ENCODE measurements at places on chromosomes 4 and X.

- no peak for DNase-seq
Observed at GRCh38 chr4:75633846-75634245, 3.5 kb upstream of the CDKL2 start.

DNA sequence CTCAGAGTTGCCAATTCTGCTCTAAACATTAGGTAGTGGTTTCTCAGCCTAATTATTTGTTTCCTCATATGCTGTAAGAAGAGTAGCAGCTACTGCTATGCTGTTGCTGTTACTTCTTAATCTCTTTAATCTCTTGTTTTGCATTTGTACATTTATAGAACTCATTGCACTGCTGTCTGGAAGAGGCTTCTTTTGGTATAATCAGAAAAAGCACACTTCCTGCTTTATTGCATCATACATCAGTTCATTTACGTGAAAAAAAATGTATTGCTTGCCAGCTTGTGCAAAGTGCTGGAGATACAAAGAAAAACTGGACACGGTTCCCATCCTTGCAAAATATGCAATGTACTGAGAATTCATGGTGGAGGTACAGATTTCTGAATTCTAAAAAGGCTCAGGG is 332.0 kb downstream of the GRXCR1 start:
- DNase-seq, result no peak

GRCh38 chr4:37533286-37534033 is 152.7 kb downstream of the RELL1 start:
- peak; percentile 15 for DNase-seq

GRCh38 chr4:75724867-75725724 is 719 bp downstream of the USO1 start:
- DNase-seq, result peak; percentile 62

- no peak for DNase-seq
Observed at GRCh38 chrX:49106930-49107329, 16.6 kb downstream of the GPKOW start.

- no peak for DNase-seq
Observed at GRCh38 chr4:184896868-184897715, 71.3 kb upstream of the ACSL1 start.

DNA sequence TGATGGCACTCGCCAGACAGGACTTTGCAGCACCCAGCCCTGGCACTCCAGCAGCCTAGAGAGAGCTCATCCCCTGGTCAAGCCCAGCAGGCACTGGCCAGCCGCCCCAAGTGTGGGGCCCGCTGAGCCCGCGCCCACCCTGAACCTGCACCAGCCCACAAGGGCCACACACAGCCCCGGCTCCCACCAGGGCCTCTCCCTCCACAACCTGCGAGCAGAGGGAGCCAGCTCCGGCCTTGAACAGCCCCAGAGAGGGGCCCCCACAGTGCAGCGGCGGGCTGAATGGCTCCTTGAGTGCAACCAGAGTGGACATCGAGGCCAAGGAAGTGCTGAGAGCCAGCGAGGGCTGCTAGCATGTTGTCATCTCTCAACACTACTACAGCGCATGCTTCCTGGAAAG is 34.4 kb upstream of the DEFB131A start:
- DNase-seq, result no peak

DNA sequence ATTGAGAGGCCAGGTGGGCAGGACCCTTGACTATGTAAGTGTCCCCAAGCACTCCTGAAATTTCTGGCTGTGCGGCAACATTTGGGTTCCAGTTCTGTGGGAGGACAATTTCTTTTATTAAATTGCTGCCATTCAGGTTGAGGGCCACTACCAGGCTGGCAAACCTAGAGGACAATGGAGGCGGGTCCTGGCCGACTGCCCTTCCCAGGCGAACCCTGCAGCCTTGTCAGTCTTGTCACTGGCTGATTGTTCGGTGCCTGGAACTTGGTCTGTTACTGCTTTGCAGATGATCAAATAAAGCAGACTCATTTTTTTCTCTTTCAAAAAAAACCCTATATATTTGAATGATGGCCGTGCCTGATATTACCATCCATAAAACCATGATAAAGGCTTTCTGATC is 6.6 kb upstream of the TMEM128 start:
- no peak for DNase-seq

DNA sequence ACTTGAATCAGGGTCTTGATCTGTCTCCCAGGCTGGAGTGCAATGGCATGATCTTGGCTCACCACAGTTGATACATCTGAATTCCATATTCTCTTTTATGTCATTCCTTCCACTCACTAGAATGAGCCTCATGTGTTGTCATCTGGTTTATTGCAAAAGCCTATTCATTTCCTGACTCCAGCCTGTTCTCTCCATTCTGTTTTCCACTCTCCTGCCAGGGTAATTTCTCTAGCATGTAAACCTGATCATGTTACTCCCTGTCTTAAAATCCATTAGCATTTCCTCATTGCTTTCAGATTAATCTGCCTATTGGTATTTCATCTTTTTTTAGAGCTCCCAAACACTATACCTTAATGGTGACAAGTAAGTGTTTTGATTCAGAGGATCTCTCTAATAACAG is 4.3 kb upstream of the DDX60L start:
- DNase-seq, result no peak

- no peak for DNase-seq
Observed at GRCh38 chr4:100288811-100289529, 98.7 kb upstream of the DDIT4L start.

- no peak for DNase-seq
Observed at GRCh38 chr4:6464842-6465588, 7.4 kb downstream of the PPP2R2C start.

DNA sequence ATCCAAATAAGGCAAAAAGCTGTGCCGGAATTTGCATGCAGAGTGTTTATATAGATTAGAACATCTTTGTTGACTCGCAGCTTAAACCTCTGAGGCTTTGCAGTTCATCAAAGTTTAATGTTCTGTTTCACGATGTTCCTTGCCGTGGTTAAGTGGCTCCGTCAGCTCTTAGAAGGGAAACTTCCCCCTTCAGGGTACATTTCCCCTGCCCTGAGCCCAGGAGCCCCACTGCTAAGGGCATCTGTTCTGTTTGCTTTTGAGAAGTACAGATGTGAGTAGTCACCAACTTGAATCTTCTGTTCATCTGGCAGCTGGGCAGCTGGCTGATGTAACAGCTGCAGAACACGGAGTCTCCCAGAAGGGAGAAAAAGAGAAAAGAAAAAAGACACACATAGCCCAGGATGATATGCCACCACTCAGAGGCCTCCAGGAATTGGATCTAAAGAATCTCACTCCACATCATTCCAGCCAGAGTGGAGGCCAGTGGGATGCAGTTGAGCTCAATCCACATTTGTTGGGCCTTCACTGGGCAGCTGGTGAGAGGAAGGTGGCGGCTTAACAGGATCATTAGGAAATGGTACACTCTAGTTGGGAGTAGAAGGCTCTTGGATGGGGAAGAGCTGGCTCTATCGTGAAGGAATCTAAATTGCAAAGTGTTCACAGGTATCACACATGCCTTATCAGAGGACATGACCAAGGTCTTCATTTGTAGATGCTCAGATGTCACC is 178.7 kb upstream of the RBPJ start:
- DNase-seq, result no peak

GRCh38 chr4:135192751-135193535 is 991.4 kb upstream of the PABPC4L start:
- DNase-seq, result no peak

DNA sequence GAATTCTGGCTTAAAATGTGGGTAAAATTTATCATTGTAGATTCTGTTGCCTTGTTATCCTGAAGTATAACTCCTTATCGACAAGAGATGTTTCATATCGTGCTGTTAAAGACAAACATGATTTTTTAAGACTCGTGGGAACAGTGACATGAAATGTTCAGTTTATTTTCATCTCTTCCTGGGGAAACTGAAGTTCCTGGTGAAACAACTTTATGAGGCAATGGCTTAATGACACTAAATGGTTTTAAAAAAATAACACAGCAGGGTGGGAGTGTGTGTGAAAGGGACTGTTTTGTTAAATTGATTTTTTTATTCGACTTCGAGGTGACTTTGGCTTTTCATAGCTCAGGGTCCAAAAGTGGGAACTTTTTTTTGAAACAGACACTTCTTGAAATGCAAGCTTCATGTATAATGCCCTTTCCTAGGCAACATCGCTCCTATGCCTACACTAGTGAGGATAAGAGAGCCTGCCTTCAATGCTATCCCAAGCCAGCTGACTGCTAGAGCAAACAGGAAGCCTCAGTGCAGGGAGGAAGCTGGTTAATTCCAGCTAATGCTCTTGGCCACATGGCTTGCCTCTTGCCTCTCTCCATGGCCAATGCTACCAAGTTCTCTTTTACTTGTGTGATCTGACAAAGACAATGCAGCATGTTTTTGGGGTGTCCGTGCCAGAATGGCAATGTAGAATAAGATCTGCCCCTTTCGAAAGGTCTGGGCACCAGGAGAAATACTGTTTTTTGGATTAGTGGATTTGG is 80.9 kb upstream of the PLAC1 start:
- no peak for DNase-seq

DNA sequence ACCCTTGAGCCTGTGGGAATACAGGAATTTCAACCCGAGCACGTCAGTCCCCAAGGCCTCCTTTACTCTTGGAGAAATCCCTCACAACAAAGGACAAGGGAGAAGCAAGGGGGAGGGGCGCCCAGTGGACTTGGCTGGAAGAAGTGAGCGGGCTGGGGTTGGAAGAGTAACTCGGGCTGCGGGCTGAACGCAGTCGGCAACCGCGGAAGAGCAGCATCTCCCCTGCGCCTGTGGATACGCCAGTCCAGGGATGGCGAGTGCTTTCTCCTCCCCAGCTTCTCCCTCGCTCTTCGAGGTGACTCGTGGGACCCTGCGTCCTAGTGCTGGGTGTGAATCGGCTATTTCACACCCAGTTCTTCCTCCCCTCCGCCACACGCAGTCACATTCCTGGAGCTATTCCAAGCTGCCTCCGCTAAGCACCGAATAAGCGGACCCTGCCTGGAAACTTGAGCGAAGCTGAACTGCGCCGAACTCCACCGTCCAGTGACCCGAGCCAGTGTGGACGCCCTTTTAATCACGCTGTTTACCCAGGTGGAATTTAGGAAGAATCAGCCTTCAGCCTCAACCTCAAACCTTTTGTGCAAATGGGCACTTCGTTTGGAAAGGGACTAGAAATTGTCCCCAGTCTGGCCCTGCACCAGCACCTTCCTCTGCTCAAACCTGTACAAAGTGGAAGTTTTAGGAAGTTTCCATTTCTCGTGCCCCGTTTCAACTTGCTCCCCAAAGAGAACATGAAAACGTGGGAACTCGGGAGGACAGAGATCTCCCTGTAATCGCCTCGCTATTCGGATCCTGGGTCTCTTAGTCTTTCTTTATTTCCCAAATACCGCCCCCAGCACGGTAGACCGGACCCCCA is 64.3 kb upstream of the WDR17 start:
- DNase-seq, result peak; percentile 6

GRCh38 chr4:160217352-160217751 is 1114.5 kb downstream of the RAPGEF2 start:
- no peak for DNase-seq

GRCh38 chrX:7889135-7889534 is 38.1 kb downstream of the PNPLA4 start:
- no peak for DNase-seq

DNA sequence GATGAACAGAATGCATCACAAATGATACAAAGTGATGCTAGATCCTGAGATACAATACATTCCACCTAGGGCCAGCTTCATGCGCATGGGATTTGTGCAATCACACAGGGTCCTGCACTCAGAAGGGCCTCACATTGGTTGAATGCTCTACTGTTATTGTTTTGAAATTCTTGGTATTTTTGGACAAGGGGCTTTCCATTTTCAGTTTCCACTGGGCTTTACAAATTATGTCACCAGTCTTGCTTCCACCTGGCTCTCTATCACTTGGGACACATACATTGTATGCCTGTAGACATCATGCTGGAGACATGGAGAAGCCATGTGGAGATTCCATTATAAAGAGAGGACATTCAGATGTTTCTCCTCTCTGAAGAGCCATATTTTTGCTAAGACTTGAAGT is 155.8 kb downstream of the NAA11 start:
- DNase-seq, result no peak

DNA sequence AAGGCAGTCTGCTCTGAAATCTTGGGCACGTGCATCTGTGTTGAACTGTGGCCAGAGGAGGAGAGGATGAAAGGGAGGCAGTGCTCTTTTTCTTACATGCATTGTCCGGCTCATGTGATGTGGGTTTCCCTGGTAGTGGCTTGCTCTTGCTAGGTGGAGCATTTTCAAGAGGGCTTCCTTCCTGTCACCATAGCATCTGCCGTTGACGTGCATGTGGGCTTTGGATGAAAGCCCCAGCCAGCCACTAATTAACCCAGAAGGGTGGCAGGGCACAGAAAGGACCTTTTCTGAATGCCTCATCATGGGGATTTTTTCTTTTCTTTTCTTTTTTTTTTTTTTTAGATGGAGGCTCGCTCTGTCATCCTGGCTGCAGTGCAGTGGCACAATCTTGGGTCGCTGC is 121.3 kb downstream of the GPR143 start:
- no peak for DNase-seq

GRCh38 chrX:127057891-127058619 is 238.5 kb downstream of the PRR32 start:
- no peak for DNase-seq

GRCh38 chr4:114085611-114086345 is 106.3 kb upstream of the ARSJ start:
- no peak for DNase-seq

DNA sequence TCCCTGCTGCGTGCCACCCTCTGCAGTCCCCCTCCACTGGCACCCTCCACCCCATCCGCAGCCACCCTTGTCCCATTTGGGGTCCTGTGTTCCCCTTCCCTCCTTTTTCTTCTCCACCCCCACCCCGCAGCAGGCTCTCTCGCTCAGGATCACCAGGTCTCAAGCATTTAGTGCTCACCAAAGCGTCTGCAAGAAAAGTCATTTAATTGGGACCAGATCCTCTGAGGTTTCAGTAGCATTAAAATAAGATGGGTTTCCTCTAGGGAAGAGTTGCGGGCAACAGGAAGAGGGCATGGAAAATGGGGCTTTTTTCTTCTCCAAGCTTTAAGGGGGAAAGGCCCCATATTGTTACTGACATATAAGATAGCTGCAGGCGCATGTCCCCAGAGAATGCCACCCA is 4.9 kb upstream of the HAUS7 start:
- no peak for DNase-seq

DNA sequence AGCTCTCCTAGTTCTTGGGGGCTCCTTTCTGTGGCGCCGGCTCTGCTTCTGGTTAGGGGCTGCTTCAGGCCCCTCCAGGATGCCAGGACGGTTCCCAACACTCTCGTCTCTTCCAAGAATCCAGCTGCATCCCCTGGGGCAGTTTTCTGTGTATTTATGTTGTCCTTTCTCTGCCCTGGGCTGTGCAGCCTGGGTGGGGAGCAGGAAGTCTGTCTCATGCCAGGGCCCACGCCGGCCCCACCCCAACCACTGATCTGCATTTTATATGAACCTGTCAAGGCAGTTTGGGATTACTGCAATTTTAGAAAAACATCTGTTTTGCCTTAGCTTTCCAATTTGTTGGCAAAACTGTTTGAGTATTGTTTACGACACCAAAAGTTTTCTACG is 14.6 kb downstream of the CTBP1 start:
- DNase-seq, result no peak

Data from RWPE1 (cell line).